Activated naive CD8-positive, alpha-beta T cell treated with anti-CD3 and anti-CD28 coated beads, Interleukin-2, amount 10 ng/mL, durations not matched to agents 7 days and 5 days (primary cell): ENCODE measurements at places on chromosomes 16 and 17. TPM values are rescaled to one million over a fixed set of nuclear protein-coding genes. Genes with fewer than 3 reads are reported as not detected.

Gene RANBP10
- 23.1 TPM for total RNA-seq

Gene FBXL19
- total RNA-seq, result 20.1 TPM

Gene CHST5
- not detected for total RNA-seq

GRCh38 chr17:8225813-8226535 is 15.6 kb upstream of the AURKB start:
- H3K4me3 ChIP-seq, result peak overlapping the region; percentile 39
- H3K4me1 ChIP-seq, result peaks cover 44% of the 10 kb centered on the region
- peaks cover 23% of the 10 kb centered on the region for H3K36me3 ChIP-seq
- DNase-seq, result no peak
- peaks cover 2% of the 10 kb centered on the region for H3K27me3 ChIP-seq
- H3K27ac ChIP-seq, result peak overlapping the region; percentile 51

DNA sequence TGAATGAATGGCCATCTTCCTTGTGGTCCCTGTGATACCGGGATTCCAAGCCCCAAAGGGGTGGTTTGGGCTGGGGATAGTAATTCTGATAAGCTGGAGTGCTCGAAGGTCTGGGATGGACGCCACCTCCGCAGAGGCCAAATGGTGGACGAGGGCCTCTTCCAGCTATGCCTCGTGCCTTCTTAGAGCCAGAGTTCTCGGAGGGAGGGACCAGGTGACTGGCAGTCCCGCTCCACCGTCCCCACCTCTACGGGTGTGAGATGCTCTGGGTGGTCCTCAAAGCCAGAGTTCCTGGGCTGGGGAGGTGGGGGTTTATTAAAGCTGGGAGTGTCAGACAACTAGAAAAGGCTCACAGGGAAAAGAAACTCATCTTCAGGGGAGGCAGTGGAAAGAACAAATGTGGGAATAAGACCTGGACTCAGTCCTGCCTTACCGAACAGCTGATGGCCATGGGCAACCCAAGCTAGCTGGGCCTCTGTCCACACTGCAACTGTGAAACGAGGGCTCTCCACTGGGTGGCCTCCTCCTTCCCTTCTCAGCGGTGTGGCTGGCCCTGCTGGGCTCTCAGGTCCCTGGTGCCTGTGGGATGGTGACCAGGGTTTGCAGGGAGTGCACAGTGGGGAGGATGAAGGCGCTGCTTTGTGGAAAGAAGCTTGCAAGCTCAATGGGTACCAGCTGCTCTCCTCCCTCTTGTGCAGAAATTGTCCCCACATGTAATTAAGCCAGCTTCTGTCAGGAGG is 75.2 kb downstream of the N4BP1 start:
- H3K4me1 ChIP-seq, result peaks cover 18% of the 10 kb centered on the region
- H3K36me3 ChIP-seq, result peaks cover 2% of the 10 kb centered on the region
- H3K4me3 ChIP-seq, result no peak overlapping the region
- no peak overlapping the region for H3K27ac ChIP-seq
